CD4-positive, alpha-beta T cell treated with Interleukin-4 for 4 hours (primary cell): ENCODE measurements at places on chromosomes 5 and 9.

DNA sequence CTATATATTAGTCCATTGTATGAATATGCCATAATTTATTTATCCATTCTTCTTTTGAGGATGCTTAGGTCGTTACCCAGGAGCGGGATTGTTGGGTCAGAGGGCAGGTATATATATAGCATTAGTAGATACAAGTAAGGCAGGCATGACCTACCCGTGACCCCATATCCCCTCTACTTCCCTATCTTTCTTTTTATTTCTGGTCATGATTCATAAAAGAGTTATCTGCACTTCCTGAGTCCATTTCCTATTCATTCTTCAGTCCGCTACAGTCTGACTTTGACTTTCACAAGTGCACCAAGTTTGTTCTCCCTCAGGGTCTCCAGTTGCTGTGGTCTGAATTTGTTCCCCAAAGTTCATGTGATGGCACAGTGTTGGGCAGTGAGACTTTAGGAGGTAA lies 6.9 kb downstream of the RHOBTB3 start:
- no peak for DNase-seq

DNA sequence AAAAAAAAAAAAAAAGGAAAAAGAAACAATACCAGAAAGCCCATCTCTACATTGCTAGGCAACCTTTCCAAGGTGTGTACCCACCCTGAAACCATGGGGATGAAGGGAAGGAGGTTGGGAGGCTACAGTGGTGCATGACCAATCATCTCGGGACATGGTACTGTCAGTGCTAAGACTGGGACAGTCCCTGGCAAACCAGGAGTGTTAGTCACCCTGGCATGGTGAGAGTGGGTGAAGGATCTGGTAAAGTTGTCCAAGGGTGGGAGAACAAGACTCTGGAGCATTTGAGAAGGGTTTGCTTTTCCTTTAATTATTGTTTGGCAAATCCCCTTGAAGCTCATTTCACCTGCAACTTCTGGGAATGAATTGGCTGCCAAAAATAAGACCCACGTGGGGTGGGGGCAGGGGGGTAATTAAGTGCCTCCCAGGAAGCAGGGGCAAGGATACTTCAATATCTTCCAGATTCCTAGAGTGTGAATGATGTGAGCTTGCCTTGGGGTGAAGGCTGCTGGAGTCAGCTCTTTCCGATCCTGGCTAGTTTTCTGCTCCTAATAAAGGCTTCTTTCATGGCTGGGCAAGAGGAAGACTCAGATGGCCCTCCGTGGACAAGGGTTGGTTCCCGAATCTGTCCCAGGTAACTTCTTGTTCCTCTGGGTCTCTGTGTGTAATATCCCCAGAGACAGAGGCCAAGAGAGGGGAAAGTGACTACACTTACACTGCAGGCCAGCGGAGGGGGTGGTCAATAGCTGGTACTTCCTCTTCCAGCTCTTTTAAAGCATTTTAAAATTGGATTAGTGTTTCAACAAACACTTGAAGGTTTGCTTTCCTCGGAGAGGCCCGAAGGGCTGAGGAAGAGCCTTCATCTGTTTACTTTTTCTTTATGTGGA lies 61.6 kb upstream of the SPRY4 start:
- DNase-seq: no peak

- no peak for DNase-seq
Observed at GRCh38 chr5:150492621-150493020, 15.3 kb upstream of the NDST1 start.

GRCh38 chr5:141512390-141512910 lies 23.6 kb downstream of the PCDHGC5 start:
- DNase-seq: peak; percentile 78

DNA sequence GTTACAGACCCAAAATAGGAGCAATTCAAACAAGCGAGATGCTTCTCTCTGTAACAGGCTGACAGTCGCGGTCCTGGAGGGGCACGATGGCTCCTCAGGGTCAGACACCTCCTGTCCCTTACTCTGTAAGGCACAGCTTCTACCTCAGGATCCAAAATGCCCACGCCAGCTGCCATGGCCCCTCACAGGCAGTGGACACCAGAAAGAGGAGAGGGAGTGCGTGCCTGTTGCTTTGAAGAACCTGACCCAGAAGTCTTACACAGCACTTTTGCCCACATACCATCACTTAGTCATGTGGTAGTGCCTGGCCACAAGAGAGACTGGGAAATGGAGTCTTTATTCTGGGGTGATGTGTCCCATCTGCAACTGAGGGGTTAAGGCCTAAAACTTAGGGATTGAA lies 11.6 kb upstream of the ABL1 start:
- no peak for DNase-seq

DNA sequence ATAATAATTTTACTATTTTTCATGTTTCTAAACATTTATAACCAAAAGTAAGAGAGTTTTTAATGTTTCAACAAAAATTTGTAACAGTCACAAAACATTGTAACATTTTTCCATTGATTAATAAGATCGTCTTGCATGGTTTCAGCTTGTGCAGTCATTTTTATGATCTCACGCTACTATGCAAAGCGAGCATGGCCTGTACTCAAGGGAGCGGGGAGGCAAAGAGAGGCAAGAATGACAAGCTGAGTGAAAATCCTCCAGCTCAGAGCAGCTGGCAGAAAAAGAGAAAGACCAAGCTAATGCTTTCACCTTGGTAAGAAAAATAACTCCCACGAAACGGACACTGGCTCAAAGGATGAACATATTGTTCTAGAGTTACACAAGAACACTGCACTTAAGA lies 90.0 kb upstream of the SV2C start:
- no peak for DNase-seq

GRCh38 chr9:34655394-34655793 lies 3.4 kb downstream of the IL11RA start:
- DNase-seq: no peak

GRCh38 chr5:2525351-2525750 lies 226.1 kb downstream of the IRX2 start:
- DNase-seq: no peak

DNA sequence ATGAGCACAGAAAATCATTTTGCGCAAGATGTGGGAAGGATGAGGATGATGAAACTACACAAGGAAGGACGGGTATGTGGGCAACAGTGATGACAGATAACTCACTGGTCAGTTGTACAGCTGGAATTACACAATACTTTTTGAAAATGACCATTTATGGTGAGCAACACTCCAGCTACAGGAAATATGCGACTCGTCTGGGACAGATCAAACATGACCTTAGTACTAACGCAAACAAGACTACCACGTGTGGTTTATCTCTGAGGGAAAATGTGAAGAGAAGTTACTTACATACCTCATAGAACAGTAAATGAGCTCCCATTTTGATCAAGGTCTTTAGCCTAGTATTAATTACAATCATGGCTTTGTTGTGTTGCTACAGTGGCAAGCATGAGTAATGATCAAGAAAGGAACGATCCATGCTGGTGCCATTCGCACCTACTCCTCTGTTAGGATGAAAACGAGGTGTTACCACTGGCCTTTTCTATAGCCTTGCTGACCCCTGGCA lies 456.9 kb downstream of the BNC2 start:
- no peak for DNase-seq

DNA sequence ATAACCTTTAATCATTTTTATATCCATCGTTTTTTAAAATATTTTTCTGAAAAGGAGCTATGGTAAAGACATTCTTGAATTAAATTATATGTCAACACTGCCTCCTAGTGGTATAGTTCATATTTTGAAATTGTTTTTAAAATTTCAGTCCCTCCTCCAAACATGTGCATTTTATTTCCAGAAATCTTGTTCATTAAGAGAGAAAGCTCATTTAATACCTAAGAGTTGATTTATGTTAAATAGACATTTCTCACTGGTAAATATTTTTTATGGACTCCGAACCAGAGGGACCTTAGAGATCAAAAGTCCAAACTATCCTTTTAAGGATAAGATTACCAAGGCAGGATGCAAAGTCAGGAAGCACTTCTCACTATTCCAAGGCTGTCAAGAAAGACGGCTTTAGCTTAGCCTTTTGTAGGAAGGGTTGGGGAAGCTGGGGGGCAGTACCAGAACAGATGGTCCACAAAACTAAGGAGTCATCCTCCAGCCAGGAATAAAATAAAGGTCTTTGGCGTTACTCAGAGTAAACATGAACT lies 21.6 kb downstream of the BHMT start:
- peak; percentile 38 for DNase-seq

DNA sequence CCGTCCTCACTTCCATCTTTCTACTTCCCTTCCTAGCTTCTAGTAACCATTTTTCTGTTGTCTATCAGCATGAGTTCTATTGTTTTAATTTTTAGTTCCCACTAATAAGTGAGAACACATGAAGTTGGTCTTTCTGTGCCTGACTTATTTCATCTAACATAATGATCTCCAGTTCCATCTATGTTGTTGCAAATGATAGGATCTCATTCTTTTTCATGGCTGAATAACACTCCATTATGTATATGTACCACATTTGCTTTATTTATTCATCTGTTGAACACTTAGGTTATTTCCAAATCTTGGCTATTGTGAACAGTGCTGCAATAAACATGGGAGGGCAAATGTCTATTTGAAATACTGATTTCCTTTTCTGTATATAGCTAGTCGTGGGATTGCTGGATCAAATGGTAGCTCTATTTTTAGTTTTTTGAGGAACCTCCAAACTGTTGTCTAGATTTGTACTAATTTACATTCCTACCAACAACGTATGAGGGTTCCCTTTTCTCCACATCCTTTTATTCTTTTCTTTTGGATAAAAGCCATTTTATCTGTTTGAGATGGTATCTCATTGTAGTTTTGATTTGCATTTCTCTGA lies 50.3 kb downstream of the NSD1 start:
- no peak for DNase-seq

DNA sequence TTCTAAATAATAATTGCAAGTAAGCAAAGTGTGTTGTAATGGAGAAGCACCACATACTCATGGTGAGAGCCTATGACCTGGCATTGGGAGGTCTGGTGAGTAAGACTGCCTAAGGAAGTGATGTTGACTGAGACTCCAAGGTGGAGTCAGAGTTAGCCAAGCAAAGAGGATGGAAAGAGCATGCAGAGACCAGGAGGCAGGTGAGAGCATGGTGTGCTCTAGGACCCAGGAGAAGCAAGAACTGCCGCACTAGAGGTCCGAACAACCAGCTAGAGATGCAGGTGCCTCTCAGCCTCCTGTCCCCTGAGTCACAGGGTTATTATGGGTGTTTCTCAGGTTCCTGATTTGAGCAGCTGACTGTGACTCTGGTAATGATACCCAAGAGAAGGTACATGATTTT lies 27.3 kb downstream of the ANP32B start:
- DNase-seq: no peak

GRCh38 chr5:3225201-3225960 lies 370.3 kb upstream of the IRX1 start:
- DNase-seq: no peak

GRCh38 chr9:106069241-106069640 lies 374.9 kb downstream of the TMEM38B start:
- no peak for DNase-seq

- DNase-seq: no peak
Observed at GRCh38 chr9:104774831-104775573, 11.1 kb downstream of the NIPSNAP3B start.

DNA sequence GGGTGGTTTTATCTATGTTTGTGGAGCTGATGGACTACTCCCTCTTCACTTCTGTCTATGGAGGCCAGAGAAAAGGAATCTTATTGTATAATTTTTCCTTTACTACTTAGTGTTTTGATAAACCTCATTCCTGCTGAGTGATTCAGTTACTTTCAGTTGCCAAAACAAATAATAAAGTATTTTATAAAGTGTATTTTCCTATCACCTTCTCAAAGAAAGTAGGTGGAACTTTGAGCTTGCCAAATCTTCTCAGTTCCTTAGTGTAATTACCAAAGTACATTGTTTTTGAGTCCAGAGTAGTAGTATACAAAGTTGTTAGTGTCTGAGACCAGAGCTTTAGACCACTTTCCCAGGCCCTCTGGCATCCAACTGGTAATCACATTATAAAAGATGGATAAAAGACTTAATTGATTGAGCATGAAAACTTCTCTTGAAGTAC lies 13.5 kb downstream of the RABGAP1 start:
- no peak for DNase-seq

DNA sequence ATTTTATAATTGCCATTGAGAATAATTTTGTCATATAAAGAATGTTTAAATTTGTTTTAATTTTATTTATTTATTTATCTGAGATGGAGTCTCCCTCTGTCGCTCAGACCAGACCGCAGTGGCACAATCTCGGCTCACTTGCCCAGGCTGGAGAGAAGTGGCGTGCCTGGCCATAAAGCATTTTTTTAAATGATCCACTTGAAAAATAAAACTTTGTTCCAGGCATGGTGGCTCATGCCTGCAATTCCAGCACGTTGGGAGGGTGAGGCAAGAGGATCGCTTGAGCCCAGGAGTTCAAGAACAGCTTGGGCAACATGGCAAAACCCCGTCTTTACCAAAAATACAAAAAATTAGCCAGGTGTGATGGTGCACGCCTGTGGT lies 2.1 kb upstream of the SIT1 start:
- DNase-seq: no peak

- no peak for DNase-seq
Observed at GRCh38 chr5:143243103-143243502, 160.4 kb downstream of the NR3C1 start.

- no peak for DNase-seq
Observed at GRCh38 chr9:86828631-86829030, 118.7 kb downstream of the GAS1 start.

DNA sequence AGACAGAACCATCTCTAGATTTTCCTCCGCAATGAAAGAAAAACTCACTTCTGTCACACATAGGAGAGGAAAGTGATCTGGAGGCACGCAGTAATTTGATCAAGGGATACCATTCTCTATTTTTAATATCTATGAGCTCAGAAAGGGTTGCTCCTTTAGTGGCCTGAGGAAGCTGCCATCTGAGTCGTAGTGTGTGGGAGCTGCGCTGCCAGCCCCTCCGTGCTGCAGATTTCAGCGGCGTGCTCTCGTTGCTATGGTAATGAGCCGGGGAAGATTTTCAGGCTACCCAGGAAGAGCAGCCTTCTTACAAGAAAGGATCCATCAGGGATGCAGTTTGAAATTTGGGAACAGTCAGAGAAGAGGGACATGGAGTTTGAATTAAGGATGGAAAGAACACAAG lies 17.1 kb upstream of the GOLM1 start:
- no peak for DNase-seq

GRCh38 chr5:174356536-174356935 lies 311.0 kb downstream of the NSG2 start:
- no peak for DNase-seq

DNA sequence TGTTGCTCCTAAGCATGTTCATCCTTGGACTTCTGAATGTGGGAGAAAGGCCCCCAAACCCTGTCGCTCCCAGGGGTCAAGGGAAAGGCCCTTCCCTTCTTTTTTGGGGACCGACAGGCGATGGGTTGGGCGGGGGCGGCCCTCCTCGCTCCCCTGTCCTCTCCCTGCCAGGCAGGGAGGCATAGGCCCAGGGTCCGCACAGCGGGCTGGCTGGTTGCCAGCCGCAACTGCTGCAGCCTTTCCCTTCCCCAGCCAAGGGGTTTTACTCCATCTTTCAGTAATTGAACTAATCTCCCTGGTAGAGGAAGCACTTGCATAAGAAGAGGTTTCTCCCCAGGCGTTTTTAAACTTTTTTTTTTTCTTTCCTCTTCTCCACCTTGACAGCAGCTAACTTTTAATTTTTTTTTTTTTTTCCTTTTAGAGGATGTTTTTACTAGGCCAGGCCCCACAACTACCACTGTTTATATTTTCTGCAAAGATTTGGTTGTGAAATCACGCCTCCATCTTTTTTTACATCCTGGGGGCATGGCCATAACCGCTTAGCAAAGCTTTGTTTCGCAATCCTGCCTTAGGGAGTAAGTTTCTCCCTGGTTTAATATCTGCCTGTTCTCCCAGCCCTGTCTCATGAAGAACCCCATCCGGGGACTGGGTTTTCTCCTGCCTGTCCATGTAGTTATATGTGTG lies 216.9 kb upstream of the ZNF608 start:
- DNase-seq: no peak

GRCh38 chr5:126544087-126544740 lies 50.8 kb downstream of the ALDH7A1 start:
- DNase-seq: peak; percentile 23

GRCh38 chr9:72210522-72210921 lies 61.3 kb downstream of the GDA start:
- DNase-seq: no peak
